ENCODE measurements at places on chromosomes 12 and 14.

- no peak for DNase-seq
Observed at GRCh38 chr12:56957229-56958052, at the start of gene RDH16. Gene RDH16, minus strand, starts transcription at chr12:56957608. Its CDS starts 146 bp downstream, at chr12:56957462.

DNA sequence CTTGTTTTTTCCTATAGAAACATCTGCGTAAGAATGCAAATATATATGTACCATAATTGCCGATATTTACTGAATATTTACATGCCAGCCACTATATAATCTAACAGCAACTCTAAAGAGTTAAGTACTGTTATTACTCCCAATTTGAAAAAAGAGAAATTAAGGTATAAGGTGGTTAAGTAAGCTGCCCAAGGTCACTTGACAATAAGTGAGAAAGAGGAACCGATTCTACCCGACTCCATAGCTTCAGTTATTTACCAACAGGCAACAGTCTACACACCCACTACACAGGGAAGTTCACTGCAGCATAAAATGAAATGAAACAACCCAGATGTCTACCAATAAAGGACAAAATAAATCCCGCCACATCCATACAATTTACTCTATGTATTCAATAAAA lies 1.1 kb downstream of the MIS18BP1 start:
- DNase-seq: no peak

- no peak for DNase-seq
Observed at GRCh38 chr12:94862421-94862820, 141.1 kb downstream of the NDUFA12 start.

GRCh38 chr12:40310211-40310610 lies 85.4 kb downstream of the LRRK2 start:
- DNase-seq: no peak

GRCh38 chr14:98984719-98985041 lies 287.3 kb downstream of the BCL11B start:
- no peak for DNase-seq

DNA sequence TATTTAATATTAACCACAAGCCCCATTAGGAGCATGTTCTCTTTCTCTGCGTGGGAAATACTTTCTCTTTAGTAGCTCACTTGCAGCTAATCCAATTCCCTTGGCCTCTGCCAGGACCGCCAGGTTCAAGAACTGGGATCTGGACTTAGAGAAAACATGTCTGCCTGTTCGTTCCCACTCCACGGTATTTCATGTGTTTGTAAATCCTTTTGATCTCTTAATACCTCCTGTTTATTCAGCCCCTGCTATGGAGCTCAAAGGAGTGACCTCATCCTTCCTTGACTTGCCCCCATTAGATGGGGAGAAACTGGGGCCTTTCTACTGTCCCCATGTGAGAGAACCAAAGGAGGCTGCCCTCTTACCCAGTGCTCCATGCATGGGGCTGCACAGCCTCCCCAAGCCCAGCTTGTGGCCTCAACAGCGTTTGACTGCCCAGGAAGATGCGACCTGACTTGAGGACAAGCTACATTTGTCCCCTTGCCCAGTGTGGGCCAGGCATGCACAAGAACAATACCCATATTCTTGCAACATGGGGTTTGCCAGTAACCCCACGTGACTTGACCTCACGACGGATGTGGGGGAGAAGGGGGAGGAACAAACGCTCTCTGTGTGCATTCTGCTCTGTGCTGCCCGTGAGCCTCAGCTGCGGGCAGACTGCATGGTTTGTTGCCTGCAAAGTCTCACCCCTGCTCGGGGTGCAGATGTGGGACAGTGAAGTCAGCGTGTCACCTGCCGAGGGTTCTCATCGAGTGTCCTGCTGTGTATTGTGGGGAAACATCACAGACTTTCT lies 30.3 kb downstream of the CD9 start:
- no peak for DNase-seq

Data from SHP77 treated with DMSO at 0.1 percent for 48 hours (cell line).